Daoy (cell line): ENCODE measurements at places on chromosomes 16 and 17. TPM values are rescaled to one million over a fixed set of nuclear protein-coding genes. Genes with fewer than 3 reads are reported as not detected.

GRCh38 chr17:21039839-21040575 is 2.8 kb downstream of the USP22 start:
- DNase-seq, result peak; percentile 53

- peak; percentile 65 for DNase-seq
Observed at GRCh38 chr16:106623-107324, 28.7 kb downstream of the MPG start.

- no peak for DNase-seq
Observed at GRCh38 chr16:53598511-53599275, 95.7 kb upstream of the AKTIP start.

GRCh38 chr17:78423961-78424675 is 45.7 kb downstream of the PGS1 start:
- no peak for DNase-seq

DNA sequence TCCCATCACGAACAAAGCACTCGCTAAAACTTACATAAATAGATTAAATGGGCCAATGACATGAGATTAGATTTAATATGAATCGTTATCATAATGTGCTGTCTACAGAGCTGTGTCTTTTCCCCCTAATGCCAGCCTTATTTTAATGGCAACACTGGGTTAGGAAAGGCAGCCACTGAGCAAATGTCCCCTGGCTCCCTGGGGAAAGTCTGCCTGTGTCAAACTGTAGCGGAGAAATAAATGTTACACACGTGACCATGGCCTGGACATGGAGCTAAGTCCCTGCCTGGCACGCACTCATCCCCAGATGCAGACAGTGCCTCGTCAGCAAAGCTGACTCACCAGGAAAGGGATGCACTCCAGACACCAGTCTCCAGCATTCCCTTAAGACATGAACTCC is 61.3 kb upstream of the SDK2 start:
- peak; percentile 93 for DNase-seq

DNA sequence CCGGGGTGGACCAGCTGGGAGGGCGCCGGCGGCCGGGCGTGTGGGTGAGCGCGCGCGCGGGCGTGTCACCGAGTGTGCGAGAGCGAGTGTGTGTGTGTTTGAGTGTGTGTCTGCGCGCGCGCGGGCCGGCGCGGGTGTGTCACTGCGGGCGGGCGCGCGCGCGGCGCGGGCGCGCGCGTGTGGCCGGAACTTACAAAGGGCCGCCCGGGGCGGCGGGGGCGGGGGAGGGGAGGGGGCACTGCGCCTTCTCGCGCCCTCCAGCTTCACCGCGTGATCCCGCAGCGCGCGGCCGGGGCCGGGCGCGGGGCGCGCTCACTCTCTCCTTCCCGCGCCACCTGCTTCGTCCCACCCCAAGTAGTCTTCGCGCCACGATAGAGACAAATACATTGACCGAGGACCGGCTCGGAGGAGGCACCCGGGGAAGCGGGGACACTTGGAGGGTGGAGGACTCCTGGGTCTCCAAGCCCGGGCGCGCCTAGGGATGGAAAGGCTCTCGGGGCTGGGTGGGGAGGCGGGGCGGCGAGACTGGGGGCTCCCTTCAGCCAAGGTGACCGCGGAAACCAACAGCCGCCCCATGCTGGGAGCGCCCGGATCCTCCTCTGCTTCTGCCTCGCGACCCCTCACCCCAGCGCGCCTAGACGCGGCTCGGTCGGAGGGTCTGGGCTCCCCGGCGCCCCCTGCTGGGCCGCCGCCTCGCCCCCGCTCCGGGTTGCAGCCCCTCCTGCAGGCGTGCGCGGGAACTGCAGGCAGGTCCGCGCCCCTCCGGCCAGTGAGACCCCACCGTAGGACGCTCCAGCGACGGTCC is at the start of gene SRCIN1:
Gene SRCIN1, minus strand, starts transcription at position 112 of the 805 bp plus-strand sequence. CDS start 247 bp downstream, outside the sequence.
- peak; percentile 62 for DNase-seq

- no peak for DNase-seq
Observed at GRCh38 chr16:11150190-11150589, 105.8 kb downstream of the SOCS1 start.

GRCh38 chr16:67248401-67249177 is at the start of gene SLC9A5:
Gene SLC9A5 (plus strand): TSS chr16:67248979. CDS start chr16:67249015, 36 bp downstream.
- DNase-seq, result peak; percentile 54

PITPNM3 gene
- total RNA-seq, result 0.33 and 0.51 TPM in 2 replicates

EVPLL gene
- total RNA-seq, result not detected in 2 replicates

SLC5A11 gene
- total RNA-seq, result not detected in 2 replicates
